ENCODE measurements at places on chromosomes 7 and 10.

GRCh38 chr10:932589-932988, 1.1 kb upstream of the LARP4B start:
- no peak for DNase-seq

- DNase-seq = no peak
Measured at GRCh38 chr7:64559206-64559605, 3.7 kb downstream of the ZNF680 start.

GRCh38 chr10:23344241-23344841, at the start of gene C10orf67:
Gene C10orf67, minus strand, starts transcription at chr10:23344797. Its CDS starts 23 bp downstream, at chr10:23344774.
- DNase-seq = no peak

GRCh38 chr7:105210721-105211205, 178.0 kb downstream of the SRPK2 start:
- DNase-seq = no peak

DNA sequence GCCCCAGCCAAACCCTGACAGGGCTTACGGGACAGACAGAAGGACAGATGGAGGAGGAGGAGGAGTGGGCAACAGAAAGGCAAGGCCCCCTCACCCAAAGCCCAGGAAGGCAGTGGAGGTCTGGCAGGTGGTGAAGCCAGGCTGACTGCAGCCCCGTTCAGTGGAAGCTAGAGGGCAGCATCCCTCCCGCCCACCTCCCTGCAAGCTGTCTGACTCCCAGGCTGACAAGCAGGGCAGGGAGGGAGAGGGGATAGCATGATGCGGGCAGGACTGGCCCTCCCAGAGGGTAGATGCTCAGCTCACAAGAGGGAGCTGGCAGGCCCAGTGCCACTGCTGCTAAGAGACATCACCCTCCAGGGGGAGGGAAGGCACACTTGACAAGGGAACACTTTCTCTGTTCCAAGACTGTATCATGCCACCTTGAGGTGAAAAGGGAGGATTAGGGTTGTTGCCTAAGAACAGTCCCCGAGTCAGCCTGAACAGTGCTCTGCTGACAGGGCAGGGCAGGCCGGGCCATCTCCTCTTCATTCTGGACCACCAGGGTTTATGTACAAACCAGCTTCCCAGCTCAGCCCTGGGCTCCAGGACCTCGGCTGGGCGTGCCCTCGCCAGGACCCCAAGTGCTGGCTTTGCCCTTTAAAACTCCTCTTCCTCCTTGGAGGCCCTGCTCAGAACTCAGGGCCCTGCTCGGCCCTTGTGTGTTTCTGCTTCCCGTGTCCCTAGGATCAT, 61.8 kb downstream of the RASGEF1A start:
- peak; percentile 47 for DNase-seq

DNA sequence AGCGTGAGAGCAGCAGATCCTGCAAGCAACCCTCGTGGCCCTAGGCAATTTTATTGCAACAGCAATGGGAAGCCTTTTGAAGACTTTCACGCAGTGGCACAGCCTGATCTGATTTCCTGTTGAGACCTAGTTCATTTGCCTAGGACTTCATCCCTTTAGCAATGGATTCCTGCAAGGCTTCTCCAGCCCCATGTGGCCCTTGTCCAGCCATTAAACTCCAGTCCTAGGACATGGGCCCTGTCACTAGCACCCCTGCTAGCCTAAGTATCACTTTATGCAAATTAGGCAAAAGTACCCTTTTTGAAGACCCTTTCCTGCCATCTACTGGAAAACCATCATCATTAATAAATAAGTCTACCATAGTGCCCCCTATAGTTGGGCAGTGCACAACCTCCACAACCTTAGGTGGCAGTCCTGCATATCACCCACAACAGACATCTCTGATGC, 379.4 kb downstream of the GALNT17 start:
- DNase-seq = no peak

Measured in stimulated activated CD4-positive, alpha-beta T cell treated with anti-CD3 and anti-CD28 coated beads, Interleukin-1b, Interleukin-23, amount 100 ng/mL, for 4 hours (primary cell).